Activated gamma-delta T cell (primary cell): ENCODE measurements at places on chromosomes 1 and 21.

GRCh38 chr1:185309566-185309965 is 7.5 kb downstream of the IVNS1ABP start:
- DNase-seq = no peak

DNA sequence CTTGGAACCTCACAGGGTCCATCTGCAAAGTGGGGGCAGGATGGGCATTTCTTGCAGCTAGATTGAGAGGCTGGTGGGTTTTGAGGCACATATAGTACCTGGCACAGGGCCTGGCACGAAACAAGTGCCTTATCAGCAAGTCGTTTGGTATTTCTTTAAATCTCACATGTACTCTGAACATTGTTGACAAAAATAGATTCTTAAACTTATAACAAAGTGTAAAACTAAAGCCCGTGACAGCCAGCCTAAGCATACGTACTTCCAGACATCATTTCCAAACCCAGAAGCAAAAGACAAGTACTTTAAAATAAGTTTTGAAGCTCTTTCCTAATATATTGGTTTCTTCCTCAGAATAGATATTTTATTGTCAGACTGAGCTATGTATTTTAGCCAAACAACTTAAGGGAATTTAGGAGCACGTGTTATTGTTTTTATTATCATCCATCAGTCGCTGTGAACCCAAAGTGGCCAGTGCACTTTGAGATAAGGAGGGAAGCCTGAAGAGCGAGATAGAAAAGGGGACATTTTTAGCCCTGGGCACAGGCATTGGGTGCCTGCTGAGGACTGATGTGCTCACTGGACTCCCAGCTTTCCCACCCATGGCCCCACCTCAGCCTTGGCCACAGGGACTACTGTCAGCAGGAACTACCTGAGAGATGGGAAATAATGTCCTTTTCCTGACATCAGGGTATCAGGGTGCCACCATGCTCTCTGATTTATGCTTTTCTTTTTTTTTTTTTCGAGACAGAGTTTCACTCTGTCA is 3.0 kb downstream of the FBLIM1 start:
- no peak for DNase-seq

DNA sequence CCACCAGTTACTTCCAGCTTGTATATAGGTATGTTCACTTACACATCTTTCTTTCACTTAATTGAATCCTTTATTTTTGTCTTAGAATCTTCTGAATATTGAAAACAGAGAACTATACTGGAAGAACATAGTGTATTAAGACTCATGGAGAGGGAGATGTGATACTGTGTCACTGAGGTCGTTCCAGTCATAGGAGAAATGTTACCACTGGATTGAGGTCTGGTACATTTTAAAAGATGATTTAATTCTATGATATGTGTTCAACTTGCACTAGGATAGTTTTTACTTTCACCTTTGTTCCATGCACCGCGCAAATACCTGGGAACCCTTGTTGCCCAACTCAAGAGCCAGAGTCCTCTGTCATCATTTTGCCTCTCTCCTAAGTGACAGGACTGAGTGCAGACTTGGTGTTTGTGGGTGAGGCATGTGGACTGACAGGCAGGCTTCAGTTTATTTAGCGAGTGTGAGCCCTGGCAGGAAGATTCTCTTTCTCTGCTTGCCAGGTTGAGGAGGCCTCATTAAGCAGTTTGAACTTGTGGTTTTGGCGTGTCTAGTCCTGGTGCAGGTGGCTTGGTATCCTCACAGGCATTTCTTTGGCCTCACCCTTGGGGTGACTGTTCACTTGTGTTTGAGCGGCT is 63.7 kb downstream of the DYRK1A start:
- DNase-seq = no peak

DNA sequence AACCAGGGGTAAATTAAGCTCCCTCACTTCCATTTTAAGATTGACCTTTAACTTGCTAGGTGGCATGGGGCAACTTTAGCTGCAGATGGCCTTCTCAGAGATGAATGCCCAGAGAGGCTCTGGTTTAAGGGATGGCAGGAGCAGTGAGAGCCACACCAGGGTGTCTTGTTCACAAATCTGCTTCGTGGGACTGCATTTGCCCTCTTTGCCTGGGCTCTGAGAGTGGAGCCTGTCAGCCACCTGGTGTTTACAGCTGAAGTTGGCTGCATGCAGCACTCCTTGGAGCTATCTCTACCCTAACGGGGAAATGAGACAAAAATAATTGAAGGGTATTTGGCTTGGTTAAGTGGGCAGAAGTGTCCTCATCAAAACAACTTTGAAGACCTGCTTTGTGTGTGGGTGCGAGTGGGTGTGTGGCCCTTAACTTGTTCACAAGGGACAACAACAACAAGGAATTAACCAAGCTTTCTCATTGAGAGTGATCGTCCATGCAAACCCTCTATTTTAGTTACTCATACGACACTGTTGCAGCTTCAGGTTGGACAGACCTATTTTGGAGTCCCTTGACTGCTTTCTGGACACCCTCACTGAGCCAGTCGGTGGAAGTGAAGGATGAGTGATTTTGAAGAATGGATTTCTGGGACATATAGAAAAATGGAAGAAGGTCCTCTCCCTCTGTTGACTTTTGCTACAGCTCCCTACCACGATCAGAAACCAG is 29.8 kb downstream of the PGM1 start:
- no peak for DNase-seq

DNA sequence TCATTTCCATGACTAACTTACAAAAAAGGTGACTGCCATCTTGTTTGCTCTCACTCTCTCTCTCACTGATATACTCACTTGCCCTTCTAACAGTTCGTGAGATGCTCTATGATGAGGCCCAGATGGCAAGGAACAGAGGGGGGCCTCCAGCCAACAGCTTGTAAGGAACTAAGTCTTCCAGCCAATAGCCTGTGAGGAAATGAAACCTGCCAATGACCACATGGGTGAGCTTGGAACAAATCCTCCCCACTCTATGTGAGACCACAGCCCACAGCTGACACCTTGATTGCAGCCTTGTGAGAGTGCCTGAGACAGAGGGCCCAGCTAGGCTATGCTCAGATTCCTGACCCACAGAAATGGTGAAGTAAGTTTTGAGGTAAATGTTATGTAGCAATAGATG is 153.7 kb downstream of the HHIPL2 start:
- no peak for DNase-seq

DNA sequence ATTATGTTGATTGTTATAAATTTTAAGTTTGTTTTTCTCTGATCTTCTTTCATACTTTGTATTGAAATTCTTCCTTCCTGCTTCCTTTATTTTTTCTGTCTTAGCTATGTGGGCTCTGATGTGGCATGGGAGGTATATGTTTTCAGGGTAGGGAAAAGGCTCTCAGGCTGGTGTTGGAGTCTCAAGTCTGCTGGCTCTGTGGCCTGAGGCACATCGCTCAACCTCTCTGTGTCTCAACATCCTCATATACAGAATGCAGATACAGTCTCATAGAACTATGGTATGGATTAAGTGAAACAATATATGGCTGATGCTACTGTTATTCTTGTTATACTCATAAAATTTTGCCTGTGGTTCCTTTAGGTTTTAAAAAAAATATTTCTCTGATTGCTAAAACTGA is 105.9 kb downstream of the KCNN3 start:
- no peak for DNase-seq

DNA sequence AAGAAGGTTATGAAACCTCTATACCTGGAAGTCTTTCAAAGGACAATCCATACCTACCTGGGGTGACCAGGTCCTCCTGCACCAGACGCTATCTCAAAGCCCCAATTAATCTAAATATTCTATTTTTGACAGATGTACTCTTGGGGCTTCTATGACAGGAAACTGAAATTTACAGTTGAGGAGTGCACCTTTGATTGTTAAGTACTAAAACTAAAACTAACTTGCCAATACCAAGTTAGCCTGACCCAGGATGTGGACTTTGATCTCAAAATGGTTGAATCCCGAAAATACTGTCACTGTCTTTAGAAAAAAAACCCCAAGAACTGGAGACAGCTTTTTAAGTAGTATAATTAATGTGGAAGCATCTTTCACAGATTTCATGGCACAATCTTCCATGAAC is 162.4 kb downstream of the TTLL7 start:
- no peak for DNase-seq
